ENCODE measurements at places on chromosomes 5 and 9.

DNA sequence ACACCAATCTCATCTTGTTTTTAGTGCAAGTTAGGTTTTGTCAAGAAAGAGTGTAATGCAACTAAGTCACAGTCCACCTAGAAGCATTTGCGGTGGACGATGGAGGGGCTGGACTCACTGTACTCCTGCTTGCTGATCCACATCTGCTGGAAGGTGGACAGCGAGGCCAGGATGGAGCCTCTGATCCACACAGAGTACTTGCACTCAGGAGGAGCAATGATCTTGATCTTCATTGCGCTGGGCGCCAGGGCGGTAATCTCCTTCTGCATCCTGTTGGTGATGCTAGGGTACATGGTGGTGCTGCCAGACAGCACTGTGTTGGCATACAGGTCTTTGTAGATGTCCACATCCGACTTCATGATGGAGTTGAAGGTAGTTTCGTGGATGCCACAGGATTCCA lies 20.2 kb upstream of the SPZ1 start:
- DNase-seq: no peak

DNA sequence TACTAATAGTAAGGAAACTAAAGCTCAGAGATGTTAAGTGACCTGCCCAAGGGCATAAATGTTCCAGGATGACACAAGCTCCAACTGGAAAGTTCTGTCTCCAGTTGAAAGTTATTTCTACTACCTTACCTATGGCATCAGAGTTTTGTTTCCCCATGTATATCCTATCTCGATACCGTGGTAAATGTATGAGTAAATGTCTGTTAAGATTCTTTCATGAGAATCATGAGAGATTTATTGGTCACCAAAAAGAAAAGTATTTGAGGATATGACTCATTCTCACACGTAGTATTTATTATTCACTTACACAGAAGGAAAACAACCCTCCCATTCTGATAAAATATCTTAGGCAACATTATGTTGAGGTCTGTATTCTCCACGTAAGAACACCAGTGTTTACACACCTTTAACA lies 11.1 kb upstream of the SHOC1 start:
- DNase-seq: no peak

DNA sequence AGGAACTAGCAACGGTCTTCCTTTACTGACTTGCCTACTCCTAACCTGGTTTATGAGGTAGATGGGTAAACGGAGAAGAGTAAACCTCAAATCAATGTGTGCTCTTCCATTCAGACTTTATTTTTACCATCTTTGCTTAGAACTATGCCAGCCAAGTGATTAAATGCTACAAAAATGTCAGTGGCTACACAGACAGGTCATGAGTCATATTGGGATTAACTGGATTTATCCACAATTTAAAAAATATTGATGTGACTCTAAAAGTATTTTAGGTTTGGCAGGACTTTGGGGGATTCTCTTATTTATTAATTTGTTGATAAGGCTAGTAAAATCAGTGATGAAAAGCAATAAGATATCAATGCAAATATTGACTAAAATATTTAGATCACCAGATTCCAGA lies 275.0 kb downstream of the PLK2 start:
- DNase-seq: no peak

GRCh38 chr5:132489871-132490483 lies 596 bp downstream of the IRF1 start:
- peak; percentile 34 for DNase-seq

GRCh38 chr5:124397317-124397716 lies 349.1 kb downstream of the ZNF608 start:
- no peak for DNase-seq

- DNase-seq: no peak
Measured at GRCh38 chr5:145449794-145450193, 385.3 kb downstream of the PRELID2 start.

DNA sequence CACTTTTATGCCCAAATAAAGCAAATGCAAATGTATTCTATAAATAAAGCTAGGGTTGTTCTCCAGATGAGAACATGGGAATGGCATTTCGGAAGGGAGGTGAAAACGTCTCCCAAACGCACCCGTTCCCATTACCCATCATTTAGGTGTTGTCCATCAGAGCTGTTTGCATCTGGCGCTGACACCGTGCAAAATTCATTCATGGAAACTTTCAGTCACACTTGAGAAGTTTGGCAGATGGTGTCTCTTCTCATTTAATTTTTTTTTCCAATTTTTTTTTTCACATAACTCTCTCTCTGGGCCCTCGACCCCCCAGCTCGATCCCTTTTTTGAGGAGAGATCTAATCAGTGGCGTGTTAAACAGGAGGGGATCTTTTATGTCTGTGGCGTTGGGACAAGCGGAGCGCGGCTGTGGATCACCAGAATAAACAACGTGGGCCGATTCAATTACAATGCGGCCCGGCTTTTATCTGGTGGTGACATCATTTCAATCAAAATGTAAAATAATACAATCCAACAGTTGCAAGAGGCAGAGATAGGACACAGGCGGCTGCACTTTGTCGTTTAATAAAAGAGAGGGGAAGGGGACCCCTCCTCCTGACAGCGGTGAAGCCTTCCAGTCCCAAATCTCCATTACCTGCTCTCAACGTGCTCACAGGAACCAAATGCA lies 246.1 kb upstream of the IRX4 start:
- DNase-seq: no peak

- DNase-seq: no peak
Measured at GRCh38 chr9:6197330-6197729, 18.3 kb upstream of the IL33 start.

DNA sequence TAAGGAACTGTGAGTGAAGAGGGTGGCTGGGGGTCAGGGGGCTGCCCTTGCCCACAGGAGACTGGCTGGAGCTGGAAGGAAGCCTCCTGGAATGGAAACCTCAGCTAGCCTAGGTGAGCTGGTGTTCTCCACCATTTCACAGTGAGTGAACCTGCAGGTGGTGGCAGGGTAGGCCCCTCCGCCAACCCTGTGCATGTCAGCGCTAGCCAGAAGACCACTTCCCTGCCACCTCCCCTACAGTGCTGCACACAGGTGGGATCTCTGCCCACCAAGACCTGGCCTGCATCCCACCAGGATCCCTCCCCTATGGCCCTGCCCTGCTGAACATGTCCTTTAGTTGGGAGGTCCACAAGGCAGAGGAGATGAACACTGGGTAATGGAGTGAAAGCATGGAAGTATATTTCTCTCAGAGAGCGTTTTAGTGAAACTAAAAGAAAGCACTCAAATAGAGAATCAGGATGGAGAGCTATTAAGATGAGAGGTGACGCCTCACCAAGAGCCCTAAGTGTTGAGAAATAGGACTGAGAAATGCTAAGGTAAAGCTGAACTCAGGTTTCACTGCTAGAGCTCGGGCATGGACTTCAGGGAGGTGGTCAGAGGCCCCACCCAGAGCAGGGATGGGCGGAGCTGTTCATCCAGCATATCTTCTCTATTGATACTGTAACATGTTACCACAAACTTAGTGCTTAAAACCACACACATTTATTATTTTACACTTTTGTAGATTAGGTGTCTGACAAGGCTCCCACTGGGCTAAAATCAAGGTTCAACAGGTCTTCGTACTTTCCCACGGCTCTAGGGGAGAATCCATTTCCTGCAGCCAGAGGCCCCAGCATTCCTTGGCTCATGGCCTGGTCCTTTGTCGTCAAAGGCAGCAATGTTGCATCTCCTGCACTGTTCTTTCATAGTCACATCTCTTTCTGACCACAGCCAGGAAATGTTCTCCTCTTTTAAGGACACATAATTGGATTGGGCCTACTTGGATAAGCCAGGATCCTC lies 83.2 kb downstream of the DIRAS2 start:
- DNase-seq: no peak

GRCh38 chr5:161274951-161275350 lies 271.6 kb downstream of the GABRB2 start:
- no peak for DNase-seq

DNA sequence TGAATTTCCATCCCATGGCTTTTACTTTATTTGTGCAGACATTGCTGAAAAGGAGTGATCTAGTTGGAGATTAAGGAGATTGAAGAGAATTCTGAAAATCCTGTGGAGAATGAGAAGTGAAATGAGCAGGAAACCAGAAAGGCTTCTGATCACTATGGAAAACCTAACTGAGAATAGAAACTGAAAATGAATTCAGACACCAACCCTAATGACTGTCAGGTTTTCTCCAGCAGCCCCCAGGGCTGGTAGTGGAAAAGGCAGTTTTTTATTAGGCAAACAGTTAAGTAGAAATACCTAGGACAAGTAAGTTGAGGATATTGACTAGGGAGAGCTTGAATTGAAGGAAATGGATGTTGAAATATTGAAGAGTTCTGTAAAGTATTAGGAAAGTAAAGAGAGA lies 14.7 kb upstream of the ARRDC3 start:
- no peak for DNase-seq

GRCh38 chr5:61933787-61934626 lies 372.0 kb upstream of the KIF2A start:
- DNase-seq: no peak

- no peak for DNase-seq
Measured at GRCh38 chr5:174446988-174447387, 277.4 kb upstream of the MSX2 start.

DNA sequence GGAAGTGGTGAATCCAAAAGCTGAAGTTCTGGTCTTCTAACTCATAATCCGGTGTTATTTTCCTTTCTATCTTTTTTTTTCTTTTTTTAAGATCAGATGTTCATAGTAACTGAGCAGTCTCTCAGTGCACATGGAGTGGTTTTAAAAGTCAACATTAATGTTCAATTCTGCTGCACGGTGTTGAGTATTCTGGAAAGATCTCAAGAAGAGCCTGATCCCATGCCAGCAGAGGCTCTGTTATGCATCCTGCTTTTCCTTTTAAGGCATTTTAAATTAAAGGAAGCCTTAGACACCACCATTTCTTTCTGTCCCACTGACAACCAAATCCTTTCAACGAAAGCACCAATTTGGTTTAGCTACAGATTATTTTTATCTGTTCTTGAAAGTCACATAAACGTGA lies 33.4 kb downstream of the SEMA5A start:
- DNase-seq: no peak

DNA sequence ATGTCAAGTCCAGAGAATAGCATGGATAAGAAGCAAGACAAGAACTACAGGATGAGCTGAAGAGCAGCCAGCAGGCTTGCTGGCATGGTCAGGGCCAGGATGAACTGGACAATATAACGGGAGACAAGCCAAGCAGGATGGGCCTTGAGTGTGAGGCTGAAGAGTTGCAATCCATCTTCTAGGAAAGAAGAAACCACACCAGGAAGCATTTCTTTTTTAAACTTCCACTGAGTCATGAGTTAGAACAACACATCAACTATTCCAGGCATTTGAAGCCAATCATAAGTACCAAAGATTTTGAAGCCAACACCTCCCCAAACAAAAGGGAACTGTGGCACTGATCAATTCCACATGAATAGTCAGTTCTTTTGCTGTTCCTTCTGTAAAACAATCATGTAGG lies 27.3 kb downstream of the SLC31A2 start:
- DNase-seq: no peak

DNA sequence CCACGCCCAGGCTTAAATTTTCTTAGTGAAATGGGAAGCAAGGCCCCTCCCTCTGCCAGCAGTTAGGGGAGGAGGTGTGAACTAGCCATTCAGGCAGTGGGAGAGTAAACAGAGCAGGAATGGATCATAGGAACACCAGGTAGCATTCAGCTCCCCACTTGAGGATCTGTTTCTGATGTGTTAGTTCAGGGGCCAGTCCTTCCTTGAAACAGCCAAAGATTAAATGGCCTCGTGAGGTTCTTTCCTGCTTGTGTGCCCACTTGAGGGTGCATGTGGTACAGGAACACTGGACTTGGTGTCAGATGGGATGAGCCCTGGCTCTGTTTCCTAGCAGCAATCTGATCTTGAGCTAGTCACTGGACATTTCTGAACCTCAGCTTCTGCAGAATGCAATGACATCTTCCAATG lies 21.2 kb downstream of the FAXDC2 start:
- no peak for DNase-seq

Measured in stimulated activated CD8-positive, alpha-beta memory T cell treated with anti-CD3 and anti-CD28 coated beads, Interleukin-12 subunit alpha, Interleukin-12 subunit beta, amount 100 ng/mL, for 1 hour (primary cell).